ENCODE measurements at places on chromosomes 2 and 18.
A peak's percentile ranks its signal among the peaks of the same experiment; 100 is the strongest.

DNA sequence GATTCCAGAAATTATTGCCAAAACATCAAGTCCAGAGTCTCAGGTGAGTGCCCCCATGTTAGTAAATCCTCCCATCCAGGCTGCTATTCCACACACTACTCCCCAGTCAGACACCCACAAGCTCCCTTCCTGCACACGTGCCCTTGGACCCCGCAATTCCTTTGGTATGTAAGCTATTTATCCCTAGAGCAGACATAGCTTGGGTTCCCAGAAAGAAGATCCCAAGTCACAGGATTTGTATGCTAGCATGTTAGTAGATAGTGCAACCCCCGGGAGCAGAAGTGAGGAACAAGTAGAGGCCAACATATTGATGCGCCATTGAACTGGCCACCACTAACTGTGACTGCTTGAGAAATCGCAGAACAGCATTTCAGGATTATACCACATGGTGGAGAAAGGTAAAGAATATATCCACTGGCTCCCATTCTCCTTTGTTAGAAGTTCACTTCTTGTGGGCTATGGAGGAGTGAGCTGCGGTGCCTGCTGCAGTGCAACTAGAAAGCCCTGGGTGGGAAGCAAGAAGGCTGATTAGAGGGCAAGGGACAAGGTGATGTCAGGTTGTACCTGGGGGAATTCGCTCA, 137.5 kb upstream of the CHAC2 start:
- no peak for DNase-seq

DNA sequence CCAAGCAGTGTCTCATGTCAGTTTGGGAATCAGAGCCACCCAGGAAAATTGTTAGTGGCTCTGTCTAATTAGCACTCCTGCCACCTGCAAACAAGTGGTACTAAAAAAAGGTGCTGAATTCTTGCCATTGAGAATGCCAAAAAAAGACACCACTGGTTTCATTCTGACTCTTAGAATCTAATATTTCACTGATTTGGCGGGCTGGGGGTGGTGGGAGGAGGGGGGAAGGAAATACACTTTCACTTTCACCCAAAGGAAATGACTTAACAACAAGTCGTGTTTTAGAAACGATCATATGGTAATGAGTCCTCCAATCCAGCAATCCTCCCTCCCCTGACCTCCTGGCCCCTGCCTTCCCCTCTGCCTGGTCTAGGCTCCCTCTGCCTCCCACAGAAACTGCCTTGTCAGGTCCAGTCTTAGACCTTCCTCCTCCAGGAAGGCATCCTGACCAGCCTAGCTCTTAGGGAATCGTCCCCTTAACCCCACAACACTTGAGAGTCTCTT, 4.4 kb upstream of the KLHL29 start:
- peak; percentile 46 for DNase-seq

- DNase-seq: no peak
Observed at GRCh38 chr2:236113948-236114347, 54.2 kb downstream of the GBX2 start.

DNA sequence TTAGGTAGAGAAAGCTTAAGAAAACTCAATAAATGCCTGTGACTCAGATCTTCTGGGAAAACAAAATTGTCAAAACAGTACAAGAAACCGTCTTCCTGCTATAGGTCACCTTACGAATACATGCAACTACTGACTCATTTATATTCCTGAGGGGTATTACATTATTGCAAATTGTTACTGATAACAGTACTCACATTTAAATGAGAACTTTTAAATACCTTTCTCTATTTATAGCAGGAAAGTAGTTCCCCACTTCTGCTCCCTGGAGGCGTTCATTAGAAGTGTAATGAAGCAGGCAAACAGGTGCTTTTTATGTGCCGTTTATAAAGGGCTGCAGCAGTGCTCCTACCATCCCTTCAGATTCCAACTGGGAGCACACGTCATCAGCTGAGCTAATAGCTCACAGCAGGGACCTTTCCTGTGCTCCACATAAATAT, 65.1 kb upstream of the RPRM start:
- DNase-seq: no peak

DNA sequence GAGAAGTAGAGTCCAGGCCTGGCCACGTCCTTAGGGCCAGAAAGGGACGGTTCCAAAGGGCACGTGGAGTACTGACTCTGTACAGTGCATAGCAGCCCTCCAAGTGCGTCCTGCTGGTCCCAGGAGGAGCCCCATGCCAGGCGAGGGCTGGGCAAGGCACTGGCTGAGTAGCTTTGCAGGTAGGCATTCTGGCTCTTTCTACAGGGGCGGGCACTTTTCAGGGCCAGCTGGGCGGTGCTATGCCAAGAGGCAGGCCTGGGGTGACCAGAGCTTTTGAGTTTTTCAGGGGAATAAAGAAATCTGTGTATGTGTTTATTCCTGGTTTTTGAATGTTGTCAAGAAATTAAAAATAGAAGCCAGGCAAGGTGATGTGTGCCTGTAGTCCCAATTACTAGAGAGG, 15.4 kb upstream of the GLI2 start:
- DNase-seq: no peak

DNA sequence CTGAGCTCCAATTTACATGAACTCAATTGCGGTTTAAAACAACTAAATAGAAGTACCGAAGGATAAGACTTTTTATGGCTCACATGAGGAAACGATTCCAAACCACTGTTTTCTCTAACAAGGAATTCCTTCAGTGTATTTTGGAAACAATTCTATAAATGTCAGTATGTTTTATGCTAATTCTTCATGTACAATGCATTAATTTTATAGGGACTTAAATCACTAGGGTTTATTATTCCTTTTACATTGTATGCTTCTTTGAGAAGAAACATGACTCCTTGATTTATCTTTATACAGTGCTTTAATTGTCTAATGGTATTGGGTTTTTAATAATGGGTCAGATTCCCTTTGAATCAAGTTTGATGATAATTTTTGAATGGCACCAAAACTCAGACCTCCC, 566.8 kb downstream of the EPHA4 start:
- DNase-seq: no peak

DNA sequence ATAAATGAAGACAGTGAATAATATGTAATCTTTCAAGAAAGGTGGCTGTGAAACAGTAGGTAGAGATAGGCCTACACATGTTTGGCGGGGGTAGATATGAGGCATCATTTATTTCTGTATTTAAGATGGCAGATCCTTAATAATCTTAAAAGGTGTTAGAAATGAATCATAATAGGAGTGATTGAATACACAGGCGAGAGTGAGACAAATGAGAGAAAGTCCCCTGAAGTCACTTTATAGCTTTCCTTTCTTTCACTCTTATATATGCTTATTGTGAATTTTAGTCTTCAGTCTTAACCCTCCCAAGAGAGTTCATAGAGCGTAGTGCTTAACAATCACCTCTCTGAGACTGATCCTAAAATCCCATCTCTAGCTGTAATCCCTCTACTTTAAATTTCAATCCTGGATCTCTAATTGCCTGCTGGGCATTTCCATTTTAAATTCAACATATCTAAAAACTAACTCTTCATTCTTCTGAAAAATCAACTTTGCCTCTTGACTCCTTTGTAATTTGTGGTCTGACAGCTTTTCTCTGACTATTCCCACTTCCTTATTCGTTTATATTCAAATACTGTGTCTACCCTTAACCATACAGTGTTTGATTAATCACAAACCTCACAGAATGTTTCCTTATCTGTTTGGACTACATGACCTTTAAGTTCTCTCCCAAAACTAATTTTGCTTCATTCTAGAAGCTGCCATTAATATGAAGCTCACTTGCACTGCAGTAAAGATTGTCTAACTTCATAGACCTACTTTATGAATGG, 463.7 kb upstream of the FSIP2 start:
- no peak for DNase-seq

DNA sequence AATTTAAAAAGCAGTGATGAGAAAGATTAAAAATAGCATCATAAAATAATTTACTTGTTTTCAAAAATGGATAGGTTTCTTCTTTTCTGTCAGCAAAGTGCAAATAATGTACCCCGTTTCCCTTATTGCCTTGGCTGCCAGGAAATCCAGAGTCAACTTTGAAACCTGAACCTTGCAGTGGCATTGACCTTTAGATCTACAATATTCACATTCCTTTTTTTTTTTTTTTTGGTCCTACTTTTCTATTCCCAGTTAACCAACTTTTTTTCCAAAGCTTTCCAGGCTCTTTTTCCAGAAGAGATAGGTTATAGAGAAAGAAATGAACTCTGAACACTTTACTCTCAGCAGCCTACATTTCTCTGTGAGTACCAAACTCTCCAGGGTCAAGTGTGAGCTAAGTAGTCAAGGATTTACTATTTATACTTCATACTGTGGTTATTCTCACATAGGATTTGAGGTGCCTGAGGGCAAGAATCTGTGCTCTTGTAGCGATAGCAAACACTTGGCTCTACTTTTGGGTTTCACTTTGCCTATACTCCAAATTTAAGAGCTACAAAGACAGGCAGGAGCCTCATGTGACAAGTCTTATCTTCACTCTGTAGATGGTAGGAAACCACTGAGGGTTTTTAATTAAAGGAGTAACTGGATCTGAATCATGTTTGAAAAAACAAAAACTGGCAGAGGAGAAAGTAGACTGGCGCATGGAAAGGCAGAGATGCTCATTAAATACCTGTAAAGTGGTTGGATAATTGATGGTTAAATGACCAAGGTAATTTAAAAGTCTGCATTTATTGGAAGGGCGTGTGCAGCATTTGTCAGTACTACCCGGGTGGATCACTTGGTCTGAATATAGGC, 63.2 kb upstream of the TMEM17 start:
- DNase-seq: no peak

GRCh38 chr2:220857368-220857767, 714.7 kb downstream of the EPHA4 start:
- DNase-seq: no peak

DNA sequence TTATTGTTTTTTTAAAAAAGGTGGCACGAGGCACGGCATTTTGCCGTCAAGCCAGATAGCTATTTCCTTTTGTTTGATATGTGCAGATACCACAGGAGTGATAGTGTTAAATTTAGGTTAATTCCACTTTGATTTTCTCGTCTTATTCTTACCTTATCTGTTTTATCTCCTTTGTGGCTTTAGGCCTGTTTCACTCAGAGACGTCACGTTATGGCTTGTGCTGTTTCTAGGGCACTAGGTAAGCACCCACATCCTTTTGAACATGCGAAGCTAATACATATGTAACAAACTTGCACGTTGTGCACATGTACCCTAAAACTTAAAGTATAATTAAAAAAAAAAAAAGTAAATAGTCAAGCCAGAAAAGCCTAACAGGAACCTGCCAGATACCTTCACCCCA, 57.8 kb downstream of the C18orf63 start:
- DNase-seq: peak; percentile 21

- no peak for DNase-seq
Observed at GRCh38 chr2:230231251-230231650, 5.7 kb downstream of the SP140 start.

DNA sequence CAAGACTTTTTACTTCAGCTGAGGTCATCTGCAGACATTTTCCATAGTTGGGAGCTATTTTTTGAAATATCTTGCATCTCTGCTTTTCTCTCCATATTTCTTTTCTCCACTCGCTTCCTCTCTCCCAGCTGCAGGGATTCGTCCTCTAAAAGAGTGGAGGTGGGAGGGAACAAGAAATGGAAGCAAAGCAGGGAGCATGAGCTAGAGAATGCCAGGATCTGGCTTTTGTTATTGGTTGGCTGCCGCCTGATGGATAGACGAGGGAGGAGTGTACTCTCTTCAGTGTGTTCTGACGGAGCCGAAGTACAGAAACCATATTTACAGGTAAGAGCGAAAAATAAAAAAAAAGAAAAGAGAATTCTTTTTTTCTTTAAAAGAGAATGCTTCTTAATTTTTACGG, at the start of gene CSRNP3:
CSRNP3 (plus strand) TSS at position 282 of the 400 bp plus-strand sequence. CDS start 125,368 bp downstream, outside the sequence.
- DNase-seq: no peak

DNA sequence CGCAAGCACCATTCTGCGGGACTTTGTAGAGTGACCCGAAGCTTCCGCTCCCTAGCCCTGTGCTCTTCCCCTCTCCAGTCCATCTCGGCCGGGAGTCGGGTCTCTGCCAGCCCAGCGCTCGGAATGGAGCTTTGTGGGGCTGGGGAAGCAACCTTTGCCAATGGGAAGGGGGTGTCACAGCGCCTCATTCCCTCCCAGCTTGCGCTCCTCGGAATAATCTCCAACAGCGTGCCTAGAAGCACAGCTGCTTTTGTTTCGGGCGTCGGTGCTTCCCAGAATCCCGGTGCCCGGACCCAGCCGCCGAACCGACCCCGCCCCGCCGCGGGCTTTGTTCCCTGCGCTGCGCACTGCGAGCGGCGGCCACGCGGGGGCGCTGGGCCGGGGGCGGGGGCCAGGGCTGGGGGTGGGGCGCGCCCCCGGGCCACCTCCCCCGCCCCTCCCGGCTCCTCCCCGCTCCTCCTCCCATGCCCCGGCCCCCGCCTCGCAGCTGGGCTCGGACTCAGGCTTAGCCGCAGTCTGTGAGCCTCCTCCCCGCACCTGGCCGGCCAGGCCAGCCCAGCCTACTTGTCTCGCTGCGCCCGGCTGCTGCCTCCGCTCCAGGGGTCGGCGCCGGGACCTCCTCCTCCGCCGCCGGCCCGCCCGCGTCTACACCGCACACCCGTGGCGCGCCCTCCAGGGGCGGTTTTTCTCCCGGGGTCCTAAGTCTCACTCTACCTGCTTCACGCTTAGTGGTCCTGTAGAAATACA, 77.7 kb upstream of the SMAD2 start:
- peak; percentile 22 for DNase-seq

- no peak for DNase-seq
Observed at GRCh38 chr2:227191367-227191766, 26.9 kb downstream of the COL4A3 start.

GRCh38 chr2:1824202-1824905, 80.0 kb upstream of the PXDN start:
- DNase-seq: no peak

DNA sequence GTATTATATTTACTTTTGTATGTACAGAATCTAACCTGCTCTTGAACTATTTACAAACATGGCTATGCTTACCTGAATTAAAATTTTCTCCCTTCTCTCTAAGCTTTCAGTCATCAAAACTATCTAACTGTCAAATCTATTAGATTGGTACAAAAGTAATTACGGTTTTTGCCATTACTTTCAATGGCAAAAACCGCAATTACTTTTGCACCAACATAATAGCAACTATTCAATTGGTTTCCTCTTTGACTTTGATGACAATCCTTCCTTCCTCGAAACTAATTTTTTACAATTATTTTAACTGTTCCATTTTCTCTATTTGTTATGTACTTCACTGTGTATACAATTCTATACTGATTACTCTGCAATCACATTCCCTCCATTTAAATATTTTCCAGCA, 1019.4 kb upstream of the CDH2 start:
- no peak for DNase-seq

- no peak for DNase-seq
Observed at GRCh38 chr18:39749154-39749553, 2183.6 kb upstream of the CELF4 start.

All from stimulated activated CD4-positive, alpha-beta T cell treated with anti-CD3 and anti-CD28 coated beads, Interleukin-2, amount 100 ng/mL, for 4 hours (primary cell).